ENCODE measurements at places on chromosomes 1 and 21.

DNA sequence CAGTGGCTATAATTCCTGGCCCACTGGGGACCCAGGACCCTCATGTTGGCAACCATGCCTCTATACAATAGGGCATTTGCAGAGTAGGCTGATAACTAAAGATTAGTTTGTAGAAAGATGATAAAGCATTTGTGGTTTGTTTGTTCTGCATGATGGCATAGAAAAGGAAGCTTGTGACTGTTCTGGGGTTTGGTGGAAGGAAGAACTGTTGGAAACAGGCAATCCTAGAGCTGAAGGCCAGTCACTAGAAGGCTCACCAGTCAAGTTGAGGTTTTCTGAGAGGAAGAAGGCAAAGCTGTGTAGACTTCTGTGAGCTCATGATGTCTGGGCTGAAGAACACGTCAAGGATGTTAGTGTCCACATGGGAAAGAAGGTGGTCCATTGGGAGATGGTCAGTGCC is 140.3 kb upstream of the VANGL1 start:
- no peak for DNase-seq

- no peak for DNase-seq
These were observed 27.7 kb upstream of the LY9 start for GRCh38 chr1:160768295-160768657.

DNA sequence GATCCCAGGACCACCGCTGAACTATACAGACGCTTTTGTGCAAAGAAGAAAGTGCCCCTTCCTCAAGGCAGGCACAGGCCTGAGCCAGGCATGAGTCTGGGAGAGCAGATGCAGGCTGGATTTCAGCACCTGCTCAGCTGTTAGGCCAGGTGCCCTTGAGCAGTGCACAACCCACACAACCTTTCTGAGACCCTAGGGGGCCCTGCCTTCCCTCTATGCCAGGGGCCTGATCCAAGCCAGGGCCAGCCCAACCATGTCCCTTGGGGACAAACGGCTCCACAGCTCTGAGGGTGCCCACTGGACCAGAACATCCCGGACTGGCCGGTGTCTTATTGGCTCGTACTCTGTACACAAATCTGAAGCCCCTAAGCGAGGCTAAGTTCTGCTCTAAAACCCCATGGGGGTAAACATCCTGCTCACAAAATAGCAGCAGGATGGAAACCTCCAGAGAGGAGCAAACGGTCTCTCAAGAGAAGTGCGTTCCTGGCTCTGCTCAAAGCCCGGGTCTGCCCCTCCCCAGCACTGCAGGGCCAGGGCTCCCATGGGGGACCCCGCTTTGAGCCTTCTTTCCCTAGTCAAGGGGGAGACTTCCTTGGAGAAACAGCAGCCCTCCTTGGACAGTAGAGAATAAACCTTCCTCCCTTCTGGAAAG is 275.1 kb downstream of the NPHP4 start:
- no peak for DNase-seq

- DNase-seq = no peak
These were observed 5.8 kb downstream of the TRIM11 start for GRCh38 chr1:228400692-228401454.

- DNase-seq = no peak
These were observed 44.7 kb upstream of the ZBTB40 start for GRCh38 chr1:22406722-22407495.

DNA sequence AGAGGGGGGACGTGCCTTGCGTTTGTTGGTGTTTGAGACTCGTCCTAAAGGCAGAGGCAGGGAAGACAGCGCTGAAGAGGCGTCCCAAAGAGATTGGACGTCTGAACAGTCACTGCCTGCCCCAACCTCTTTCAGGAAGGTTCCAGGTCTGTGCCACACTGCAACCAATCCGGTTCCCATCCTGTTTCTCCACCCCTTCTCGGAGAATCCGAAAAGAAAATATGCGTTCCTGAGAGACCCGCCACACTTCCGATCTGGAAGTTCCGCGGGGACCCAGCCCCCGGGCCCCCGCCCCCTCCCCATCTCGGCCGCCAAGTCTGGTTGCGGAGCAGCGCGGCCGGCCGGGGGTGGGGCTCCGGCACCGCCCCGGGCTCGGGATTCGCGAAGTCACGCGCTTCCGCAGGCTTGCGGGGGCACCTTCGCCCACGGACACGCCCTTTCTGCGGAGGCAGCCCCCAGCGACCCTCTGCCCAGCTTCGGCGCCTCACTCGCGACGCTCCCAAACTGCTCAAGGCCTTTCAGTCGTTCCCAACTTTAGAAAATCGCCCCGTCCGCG is 124.5 kb upstream of the DPYD start:
- DNase-seq = no peak

DNA sequence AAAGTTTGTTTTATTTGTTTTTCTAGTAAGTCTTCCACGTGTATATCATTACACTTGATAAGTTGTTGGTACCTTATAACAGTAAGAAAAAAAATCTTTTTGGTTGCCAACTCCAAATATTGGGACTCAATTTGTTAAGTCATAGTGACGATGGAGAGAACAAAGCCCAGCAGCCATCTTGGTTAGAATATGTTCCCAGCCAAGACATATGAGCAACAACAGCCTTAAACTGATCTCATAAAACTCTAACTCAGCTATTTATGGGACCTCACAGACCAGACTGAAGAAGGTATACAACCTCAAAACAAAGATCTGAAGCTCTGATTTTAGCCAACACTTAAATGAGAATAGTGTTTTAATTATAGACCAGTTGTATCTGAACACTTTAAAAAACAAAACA is 281.3 kb downstream of the VAV3 start:
- DNase-seq = no peak

GRCh38 chr1:170803711-170804110 is 131.6 kb upstream of the MROH9 start:
- no peak for DNase-seq

- no peak for DNase-seq
These were observed 85.7 kb downstream of the GRIK3 start for GRCh38 chr1:36948606-36949005.

DNA sequence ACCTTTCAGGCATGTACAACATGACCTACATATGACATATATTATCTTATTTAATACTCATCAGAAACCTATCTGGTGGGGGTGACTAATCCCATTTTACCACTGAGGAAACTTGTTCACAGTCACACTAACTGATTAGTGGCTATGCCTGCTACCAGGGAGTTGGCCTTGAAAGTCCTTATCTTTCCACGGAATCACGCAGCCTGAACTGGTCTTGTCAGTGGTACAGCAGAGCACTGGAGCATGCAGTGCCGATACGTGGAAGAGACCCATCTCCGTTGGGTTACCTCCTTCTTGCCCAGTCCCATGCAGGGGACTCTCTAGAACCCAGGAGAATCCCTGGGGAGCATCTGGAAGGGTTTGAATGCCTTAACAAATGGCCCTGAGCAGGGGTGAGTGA is 8.2 kb downstream of the HSD3B1 start:
- DNase-seq = no peak

GRCh38 chr1:245678860-245679411 is 524.2 kb downstream of the KIF26B start:
- no peak for DNase-seq

GRCh38 chr21:38830671-38831525 is 25.2 kb downstream of the ETS2 start:
- DNase-seq = no peak

DNA sequence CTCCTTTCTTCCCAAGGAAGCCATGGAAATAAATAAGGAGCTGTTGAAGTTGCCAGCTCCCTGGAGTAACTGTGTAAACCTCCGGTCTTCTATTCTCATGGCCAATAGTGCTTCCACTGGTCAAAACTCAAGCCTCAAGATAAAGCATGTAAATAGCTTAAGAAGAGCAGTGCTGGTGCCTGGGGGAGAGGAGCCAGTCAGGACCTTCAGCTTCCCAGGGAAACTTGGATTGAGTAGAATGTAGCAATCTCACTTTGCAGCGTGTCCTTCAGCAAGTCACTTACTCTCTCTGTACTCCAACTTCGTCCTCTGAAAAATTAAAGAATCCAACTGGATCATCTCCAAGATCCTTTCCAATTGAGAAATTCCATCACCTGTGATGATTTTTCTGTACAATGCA is 44.7 kb downstream of the NAV1 start:
- DNase-seq = no peak

Data from NCI-H1092 (cell line).